ENCODE measurements at places on chromosomes 3 and 15. TPM values are rescaled to one million over a fixed set of nuclear protein-coding genes. Genes with fewer than 3 reads are reported as not detected.

The SLC7A14 gene
- total RNA-seq: not detected

The AHSG gene
- total RNA-seq: 4.9 TPM

The COLQ gene
- 1.3 TPM for total RNA-seq

The DIPK2A gene
- total RNA-seq: 41.9 TPM

DNA sequence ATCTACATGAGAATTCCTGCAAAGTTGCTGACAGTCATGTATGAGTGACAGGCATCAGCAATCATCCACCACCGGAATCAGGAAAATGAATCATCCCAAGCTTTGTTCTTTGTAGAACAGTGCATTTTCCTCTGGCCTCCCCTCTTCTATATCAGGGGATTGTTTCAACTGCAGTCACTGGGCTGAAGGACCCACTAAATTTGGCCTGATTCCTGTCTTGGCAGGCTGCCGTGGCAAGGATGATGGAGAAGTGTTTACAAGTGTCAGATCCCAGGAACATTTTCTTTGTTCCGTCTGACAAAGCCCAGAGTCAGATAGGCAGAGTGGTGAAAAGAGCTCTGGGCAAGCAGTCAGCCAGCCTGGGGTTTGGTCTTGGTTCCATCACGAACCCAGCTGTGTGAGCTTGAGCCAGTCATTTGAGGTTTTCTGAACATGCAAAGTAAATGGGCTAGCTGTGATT lies 175.1 kb upstream of the TSC22D2 start:
- no peaks in the 10 kb centered on the region for H3K36me3 ChIP-seq
- peak; percentile 71 for DNase-seq
- H3K4me3 ChIP-seq: no peak overlapping the region

GRCh38 chr3:45170096-45170495 lies 23.9 kb upstream of the CDCP1 start:
- no peak overlapping the region for H3K27ac ChIP-seq
- H3K4me3 ChIP-seq: no peak overlapping the region
- peak; percentile 30 for DNase-seq
- no peaks in the 10 kb centered on the region for H3K36me3 ChIP-seq
- no peaks in the 10 kb centered on the region for H3K27me3 ChIP-seq

- no peak overlapping the region for H3K27ac ChIP-seq
- DNase-seq: no peak
- no peaks in the 10 kb centered on the region for H3K36me3 ChIP-seq
- H3K4me1 ChIP-seq: no peaks in the 10 kb centered on the region
- no peaks in the 10 kb centered on the region for H3K27me3 ChIP-seq
Observed at GRCh38 chr3:69774029-69774428, 34.8 kb downstream of the MITF start.

DNA sequence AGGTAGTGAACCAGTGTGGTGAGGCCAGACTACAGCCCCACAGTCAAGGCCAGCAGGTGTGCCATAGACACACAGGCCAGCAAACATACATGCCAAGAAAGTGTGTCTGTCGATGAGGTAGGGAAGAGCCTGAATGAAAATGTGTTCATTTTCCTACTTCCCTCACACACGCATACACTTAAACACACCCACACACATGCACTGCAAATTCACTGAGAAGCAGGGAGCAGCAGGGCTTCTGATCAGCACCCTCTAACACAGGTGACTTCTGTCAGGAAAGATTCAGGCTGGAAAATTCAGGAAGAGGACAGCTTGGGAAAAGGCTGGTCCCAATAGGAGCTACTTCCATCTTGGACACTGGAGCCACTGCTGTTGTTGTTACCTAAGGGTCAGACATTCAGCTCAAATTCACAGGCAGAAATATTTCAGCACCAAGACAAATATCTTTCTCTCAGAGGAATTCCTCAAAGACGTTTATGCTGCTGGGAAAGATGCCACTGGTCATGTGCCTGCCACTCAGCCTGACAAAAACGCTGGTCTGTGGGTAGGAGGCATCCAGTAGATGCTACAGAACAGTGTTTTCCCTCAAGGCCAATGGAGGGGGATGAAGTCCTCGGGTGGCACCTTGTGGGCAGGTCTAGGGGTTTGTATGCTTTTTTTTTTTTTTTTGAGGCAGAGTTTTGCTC lies 40.9 kb upstream of the LARS2 start:
- no peaks in the 10 kb centered on the region for H3K36me3 ChIP-seq
- H3K27ac ChIP-seq: no peak overlapping the region
- H3K27me3 ChIP-seq: no peaks in the 10 kb centered on the region
- no peak for DNase-seq
- H3K4me3 ChIP-seq: no peak overlapping the region
- no peaks in the 10 kb centered on the region for H3K4me1 ChIP-seq

- H3K4me1 ChIP-seq: no peaks in the 10 kb centered on the region
- peaks cover 58% of the 10 kb centered on the region for H3K36me3 ChIP-seq
- H3K27me3 ChIP-seq: no peaks in the 10 kb centered on the region
- no peak for DNase-seq
Observed at GRCh38 chr15:44595656-44596510, 58.9 kb downstream of the EIF3J start.

- no peak overlapping the region for H3K4me3 ChIP-seq
- DNase-seq: no peak
- peaks cover 21% of the 10 kb centered on the region for H3K27me3 ChIP-seq
- H3K36me3 ChIP-seq: no peaks in the 10 kb centered on the region
- no peaks in the 10 kb centered on the region for H3K4me1 ChIP-seq
Observed at GRCh38 chr15:72833561-72833960, 50.0 kb upstream of the ADPGK start.

GRCh38 chr3:120442975-120443517 lies 7.7 kb downstream of the FSTL1 start:
- H3K27me3 ChIP-seq: no peaks in the 10 kb centered on the region
- H3K36me3 ChIP-seq: no peaks in the 10 kb centered on the region
- H3K27ac ChIP-seq: no peak overlapping the region
- H3K4me1 ChIP-seq: peaks cover 20% of the 10 kb centered on the region

Data from A673 (cell line).